ENCODE measurements at places on chromosomes 2 and 18. TPM values are rescaled to one million over a fixed set of nuclear protein-coding genes. Genes with fewer than 3 reads are reported as not detected.

DNA sequence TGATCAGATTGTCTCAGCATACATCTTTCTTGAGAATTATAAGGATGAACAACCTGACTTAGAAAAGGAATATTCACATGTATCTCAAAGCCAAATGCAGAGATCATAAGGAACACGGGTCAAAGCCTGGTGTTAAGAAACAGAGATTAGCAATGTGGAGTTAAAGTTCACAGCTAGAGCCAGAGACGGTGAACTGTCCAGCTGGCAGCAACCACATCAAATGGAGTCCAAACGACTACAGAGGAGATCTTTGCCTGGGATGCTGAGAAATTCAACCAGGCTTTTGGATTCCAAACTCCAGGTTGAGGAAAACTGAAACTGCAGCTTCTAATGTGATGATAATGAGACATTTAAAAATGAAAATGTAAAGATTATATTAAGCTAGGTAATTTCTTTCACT, 939.9 kb upstream of the NXPH2 start:
- no peaks in the 10 kb centered on the region for H3K4me1 ChIP-seq
- no peaks in the 10 kb centered on the region for H3K36me3 ChIP-seq
- no peak overlapping the region for H3K4me3 ChIP-seq
- no peak for DNase-seq
- no peak overlapping the region for H3K27ac ChIP-seq

DNA sequence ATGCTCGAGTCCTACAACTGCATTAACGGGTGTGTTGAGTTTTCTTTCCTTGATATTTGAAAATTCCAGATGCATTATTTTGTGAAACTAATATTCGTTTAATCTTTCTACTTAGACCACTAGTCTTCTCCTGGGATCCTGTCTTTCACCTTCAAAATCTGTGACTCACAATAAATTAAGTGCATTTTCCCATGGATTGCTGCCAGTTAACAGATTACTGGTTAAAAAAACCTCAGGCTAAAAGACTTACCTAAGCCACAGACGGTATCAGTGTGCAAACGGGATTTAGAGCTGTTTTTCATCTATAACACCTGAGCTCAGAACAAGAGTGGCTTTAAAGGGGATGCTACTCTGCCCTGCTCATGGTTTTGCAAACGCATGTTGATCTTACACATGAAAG, 10.2 kb downstream of the FECH start:
- no peak for DNase-seq
- H3K4me3 ChIP-seq, result no peak overlapping the region
- no peaks in the 10 kb centered on the region for H3K27me3 ChIP-seq
- H3K36me3 ChIP-seq, result peaks cover 40% of the 10 kb centered on the region
- no peaks in the 10 kb centered on the region for H3K4me1 ChIP-seq

DNA sequence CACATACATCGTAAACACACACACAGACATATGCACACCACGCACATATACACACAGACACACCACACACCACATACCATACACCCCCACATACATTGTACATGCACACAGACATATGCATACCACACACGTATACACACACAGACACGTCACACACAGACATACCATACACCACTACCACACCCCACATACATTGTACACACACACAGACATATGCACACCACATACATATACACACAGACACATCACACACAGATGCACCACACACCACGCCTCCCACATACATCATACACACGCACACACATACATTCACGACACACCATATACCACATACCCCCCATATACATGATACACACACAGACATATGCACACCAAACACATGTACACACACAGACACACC, 58.4 kb downstream of the KIF5C start:
- no peak for DNase-seq
- no peaks in the 10 kb centered on the region for H3K36me3 ChIP-seq
- no peak overlapping the region for H3K27ac ChIP-seq
- no peaks in the 10 kb centered on the region for H3K4me1 ChIP-seq

DNA sequence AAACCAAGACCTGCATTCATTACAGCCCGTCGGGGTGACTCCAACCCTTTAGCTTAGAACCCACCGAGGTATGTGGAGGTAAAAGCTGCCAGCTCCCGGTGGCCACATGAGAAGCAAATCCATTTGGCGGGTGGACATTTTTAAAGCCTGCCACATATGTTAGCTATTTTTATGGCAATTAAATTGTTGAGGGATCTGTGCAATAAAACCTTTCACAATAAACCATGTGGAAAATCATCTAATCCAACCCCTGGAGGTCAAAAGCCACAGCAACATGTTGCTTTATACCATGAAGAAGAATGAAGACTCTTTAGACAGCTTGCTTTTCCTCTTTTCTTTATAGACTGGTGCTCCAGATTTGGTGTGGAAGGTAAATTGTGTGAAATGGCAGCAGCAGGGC, 176.3 kb downstream of the AGPS start:
- H3K27ac ChIP-seq, result no peak overlapping the region
- H3K4me3 ChIP-seq, result no peak overlapping the region
- no peaks in the 10 kb centered on the region for H3K36me3 ChIP-seq
- no peaks in the 10 kb centered on the region for H3K4me1 ChIP-seq
- no peak for DNase-seq
- peaks cover 7% of the 10 kb centered on the region for H3K27me3 ChIP-seq

DNA sequence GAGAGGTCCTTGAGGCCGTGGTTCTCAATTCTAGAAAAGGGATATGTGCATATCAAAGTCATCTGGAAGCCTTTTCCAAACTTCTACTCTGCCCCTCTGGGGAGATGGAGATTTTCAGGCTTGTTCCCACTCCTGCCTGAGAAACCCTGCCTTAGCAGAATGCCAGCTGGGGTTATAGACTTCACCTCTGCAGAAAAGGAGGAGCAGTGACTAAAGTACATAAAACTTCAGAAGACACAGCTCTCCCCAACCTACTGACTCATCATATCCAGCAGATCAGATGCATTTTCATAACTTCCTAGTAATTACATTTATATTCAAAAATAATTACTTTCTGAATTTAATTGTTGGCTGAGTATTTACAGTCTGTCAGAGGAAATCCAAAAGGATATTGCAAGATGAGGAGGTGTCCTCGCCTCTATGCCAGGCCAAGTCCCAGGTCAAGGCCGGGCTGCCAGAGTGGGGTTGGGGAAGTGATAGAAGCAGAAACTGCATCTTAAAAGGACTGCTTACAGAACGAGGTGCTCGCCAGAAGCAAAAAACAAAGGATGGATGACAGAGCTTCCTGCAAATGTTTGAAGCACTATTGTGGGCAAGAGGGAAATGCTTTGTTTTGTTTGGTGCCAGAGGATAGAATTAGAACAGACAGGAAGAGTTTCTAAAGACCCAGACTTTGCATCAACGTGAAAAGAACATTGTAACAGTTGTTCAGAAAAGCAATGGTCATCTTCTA, 75.6 kb upstream of the APCDD1 start:
- H3K4me3 ChIP-seq, result no peak overlapping the region
- no peaks in the 10 kb centered on the region for H3K36me3 ChIP-seq
- H3K4me1 ChIP-seq, result peaks cover 24% of the 10 kb centered on the region

GRCh38 chr2:105582952-105583660, 161.6 kb upstream of the NCK2 start:
- DNase-seq, result no peak
- H3K36me3 ChIP-seq, result no peaks in the 10 kb centered on the region
- no peaks in the 10 kb centered on the region for H3K4me1 ChIP-seq
- H3K27me3 ChIP-seq, result peaks cover 7% of the 10 kb centered on the region

GRCh38 chr18:22253676-22254075, 84.3 kb downstream of the GATA6 start:
- H3K27me3 ChIP-seq, result peaks cover 22% of the 10 kb centered on the region
- no peak overlapping the region for H3K4me3 ChIP-seq
- no peak overlapping the region for H3K27ac ChIP-seq
- no peak for DNase-seq
- no peaks in the 10 kb centered on the region for H3K4me1 ChIP-seq

- H3K27me3 ChIP-seq, result peaks cover 16% of the 10 kb centered on the region
- no peak for DNase-seq
- no peak overlapping the region for H3K27ac ChIP-seq
These were observed 34.8 kb upstream of the TWIST2 start for GRCh38 chr2:238813109-238813508.

Gene TRPM8
- total RNA-seq, result not detected

Gene COL3A1
- 408 TPM for total RNA-seq

Gene SDC1
- 22.0 TPM for total RNA-seq

- H3K27me3 ChIP-seq, result peaks cover 49% of the 10 kb centered on the region
- H3K4me1 ChIP-seq, result peaks cover 5% of the 10 kb centered on the region
- H3K27ac ChIP-seq, result no peak overlapping the region
- H3K36me3 ChIP-seq, result no peaks in the 10 kb centered on the region
These were observed 56.6 kb downstream of the INHBB start for GRCh38 chr2:120402508-120402907.

Measured in IMR-90 (cell line).